NCI-H1105 (cell line): ENCODE measurements at places on chromosomes 6 and 20.

DNA sequence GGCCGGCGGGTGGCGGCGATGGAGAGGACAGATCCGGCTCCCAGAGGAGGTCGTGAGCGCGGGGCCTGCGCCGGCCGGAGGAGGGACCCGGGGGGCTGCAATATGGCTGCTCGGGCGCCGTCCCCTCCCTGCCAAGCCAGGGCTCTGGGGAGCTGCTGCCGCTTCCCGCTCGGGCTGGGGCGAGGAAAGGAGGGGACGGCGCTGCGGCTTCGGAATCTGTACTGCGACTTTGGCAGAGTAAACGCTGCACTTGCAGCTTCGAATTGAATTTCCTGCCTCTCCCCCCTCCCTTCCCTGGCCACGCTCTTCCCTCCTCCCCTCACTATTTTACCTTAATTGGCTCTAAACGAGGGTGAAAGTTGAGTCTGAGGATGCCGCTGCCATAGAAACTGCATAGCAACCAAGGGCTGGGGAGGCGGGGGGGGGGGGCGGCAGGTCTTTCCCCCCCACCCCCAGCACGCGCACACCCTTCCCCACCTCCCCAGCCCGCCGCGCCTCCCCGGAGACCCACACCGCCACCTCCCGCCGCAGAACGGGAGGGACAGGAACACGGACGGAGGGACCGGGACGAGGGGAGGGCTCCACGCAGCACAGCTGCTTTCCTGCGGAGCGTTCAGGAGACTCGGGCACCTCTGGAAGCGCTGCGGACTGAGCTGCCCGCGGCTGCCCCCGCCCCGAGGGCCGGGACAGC, 93.9 kb downstream of the RNASET2 start:
- peak; percentile 59 for DNase-seq

- DNase-seq = no peak
Observed at GRCh38 chr6:141282263-141282662, 850.5 kb upstream of the GJE1 start.

DNA sequence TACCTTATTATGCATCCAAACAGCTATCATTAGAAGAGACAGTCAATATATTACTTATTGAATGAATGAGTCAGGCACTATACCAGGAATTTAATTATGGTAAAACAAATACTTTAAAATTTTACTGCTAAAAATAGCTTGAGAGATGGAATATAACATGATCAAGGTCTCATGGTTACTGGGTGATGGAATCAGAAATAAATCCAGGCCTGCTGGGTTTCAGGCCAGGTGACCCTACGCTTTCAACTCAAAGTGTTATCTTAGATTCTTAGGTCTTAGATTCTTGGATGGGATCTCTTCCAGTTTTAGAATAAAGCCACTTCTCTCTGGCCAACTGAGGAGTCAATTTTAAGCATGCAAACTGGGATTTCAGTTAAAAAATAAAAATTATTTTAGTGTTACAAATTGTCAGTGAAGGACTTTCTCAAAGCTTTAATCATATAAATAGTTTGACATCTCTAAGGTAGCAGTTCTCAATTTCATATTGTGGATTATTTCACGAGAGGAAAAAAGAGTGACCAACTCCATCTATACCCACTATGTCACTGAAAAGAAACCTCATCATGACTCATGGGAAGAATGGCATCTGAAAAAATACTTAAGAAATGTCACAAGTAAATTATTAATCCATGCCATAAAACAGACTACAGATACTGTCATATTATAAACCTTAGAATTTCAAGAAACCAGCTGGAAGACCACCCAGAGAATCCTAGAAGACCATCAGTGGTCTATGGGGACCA, 283.4 kb upstream of the RUNX2 start:
- no peak for DNase-seq

GRCh38 chr20:19354950-19355349, 142.5 kb downstream of the SLC24A3 start:
- no peak for DNase-seq

GRCh38 chr6:112016320-112016719, 37.6 kb upstream of the CCN6 start:
- DNase-seq = no peak

DNA sequence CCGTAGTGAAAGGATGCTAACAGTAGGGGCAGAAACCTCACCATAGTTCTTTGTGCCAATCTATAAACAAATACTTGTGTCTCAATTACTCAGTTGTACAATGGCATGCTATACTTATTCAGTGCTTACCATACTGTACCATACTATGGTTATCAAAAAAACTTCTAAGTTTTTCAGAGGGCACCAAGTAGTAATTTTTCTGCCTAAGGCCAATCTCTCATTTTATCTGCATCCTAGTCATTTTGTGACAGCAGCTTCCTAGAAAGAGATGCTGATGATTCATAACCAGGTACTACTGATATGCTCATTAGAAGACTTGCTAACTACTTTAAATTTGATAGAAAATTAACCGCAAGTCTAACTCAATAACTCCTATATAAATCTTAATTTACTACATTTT, 42.9 kb downstream of the TMEM244 start:
- no peak for DNase-seq

- no peak for DNase-seq
Observed at GRCh38 chr6:127299522-127300240, 33.0 kb downstream of the RNF146 start.

DNA sequence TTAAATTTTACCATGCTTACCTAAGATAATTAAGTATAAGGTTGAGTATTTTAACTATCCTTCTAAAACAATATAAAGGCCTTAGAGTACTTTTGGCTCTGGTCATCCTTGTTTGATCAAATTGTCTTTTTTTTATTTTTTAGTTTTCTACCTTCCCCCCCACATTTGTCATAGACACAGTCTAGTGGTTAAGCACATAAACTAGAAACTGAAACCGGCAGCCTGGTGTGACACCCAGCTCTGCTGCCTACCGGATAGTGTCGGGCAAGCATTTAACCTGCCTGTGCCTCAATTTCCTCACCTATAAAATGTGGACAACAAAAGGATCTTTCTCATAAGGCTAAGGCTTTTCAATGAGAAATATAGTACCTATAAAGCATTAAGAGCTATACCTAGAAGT, 21.6 kb upstream of the TULP4 start:
- no peak for DNase-seq

DNA sequence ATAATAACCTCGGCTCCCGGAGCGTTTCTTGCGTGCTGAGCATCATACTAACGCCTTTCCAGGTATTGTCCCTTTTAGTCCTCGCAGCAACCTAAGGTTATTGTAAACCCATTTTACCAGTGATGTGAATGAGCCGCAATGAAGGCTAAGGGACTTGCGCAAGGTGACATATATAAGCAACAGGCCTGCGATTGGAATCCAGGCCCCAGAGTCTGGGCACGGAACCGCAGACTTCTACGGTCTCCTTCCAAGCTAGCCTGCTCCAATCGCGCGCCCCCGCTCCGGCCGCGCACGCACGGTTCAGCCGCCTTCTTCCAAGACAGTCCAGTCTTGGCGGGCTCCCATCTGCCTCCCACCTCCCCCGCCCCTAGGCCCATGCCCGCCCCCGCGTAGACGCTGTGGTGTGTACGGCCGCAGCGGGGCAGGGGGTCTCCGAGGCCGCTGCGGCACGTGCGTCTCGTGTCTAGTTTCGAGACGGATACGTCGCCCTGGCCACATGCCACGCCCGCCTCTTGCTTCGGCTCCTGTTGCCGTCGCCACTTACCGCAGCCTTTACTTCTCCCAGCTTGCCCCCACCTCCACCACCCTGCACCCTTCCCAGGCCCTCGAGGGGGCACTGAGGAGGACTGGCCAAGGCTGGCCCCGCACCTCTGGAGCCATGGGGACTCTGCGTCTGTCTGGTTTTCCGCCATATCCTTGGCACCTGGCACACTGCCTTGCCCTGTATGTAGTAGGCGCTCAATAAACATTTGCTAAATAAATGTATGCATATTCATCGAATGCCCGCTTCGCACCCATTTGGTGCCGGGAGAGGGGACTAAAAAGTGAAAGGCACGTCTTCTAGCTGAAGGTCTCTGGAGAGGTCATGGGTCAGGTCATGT, 855 bp upstream of the GFOD1 start:
- no peak for DNase-seq

DNA sequence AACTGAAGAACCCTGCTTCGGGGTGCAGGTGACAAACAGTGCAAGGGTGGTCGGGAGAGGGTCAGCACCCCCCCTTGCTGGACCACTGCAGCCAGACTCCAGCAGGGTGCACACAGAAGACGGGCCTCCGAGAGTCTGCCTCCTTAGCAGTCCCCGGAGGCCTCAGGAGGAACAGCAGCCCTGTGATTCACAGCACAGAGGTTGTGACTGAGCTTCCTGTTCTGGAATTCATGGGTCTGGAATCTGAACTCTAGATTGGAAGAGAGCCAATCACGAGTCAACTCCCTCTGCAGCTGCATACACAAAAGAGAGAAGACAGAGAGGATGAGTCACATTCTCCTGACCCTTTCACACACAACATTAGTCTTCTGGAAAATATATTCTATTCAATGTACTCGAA, 249.0 kb upstream of the OPRM1 start:
- DNase-seq = no peak

DNA sequence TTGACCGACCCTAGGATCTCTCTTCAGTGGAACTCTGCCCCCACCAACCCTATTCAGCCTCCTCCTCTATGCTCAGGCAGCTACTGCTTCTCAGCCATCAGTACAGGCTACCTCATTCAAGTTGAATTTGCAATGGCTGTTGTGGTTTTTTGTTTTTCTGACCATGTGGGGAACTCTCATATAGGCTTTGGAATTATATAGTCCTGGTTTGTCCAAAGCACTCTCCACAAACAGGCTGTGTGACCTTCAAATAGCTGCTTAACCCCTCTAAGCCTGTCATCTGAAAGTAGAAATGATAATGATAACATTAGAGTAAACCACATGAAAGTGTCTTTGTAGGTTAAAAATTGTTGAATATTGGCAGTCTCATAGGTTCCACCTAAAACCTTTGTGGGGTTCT, 80.3 kb downstream of the UNC5CL start:
- no peak for DNase-seq

DNA sequence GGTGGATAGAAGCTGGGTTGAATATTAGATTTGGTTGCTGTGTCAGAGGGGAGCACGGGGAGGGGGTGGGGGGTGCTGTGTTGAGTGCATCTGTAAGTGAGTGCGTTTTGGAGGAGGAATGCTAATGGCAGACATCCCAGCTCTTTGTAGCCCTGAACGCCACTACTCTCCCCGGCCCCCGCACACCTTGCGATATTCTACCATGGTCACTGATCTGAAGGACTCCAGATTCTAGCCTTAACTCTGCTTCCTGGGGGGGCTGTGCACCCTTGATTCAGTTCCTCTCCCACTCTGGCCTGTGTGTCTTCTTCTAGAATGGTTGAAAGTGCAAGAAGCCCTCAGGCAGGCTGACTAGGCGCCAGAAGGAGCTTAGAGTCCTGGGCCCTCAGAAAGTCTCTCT, 7.1 kb downstream of the GLP1R start:
- no peak for DNase-seq

GRCh38 chr20:24018796-24019195, 30.2 kb upstream of the GGTLC1 start:
- no peak for DNase-seq

- DNase-seq = no peak
Observed at GRCh38 chr20:49078310-49078709, 32.2 kb downstream of the CSE1L start.

GRCh38 chr20:24676353-24676977, 207.0 kb downstream of the SYNDIG1 start:
- no peak for DNase-seq

GRCh38 chr6:30547454-30547853, 8.8 kb downstream of the GNL1 start:
- no peak for DNase-seq

GRCh38 chr20:62709537-62709905, 885 bp downstream of the NTSR1 start:
- DNase-seq = no peak

DNA sequence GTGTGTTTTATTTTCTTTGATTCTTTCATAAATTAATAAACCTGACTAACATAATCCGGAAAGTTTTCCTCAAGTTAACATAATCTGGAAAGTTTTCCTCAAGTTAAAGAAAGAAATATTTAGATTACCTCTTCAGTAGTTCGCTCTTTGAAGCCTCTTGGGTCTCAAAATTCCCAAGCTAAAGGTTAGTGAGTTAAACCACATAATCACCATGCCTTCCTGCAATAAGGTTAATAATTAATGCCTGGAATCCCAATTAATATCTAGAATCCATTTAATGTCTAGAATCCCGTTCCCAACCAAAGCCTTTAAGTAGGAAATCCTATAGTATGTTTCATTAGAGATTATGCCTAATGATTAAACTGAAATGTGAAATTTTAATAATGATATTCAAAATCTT, 12.9 kb downstream of the DCDC2 start:
- no peak for DNase-seq

- DNase-seq = no peak
Observed at GRCh38 chr6:155505608-155505989, 50.0 kb upstream of the NOX3 start.

DNA sequence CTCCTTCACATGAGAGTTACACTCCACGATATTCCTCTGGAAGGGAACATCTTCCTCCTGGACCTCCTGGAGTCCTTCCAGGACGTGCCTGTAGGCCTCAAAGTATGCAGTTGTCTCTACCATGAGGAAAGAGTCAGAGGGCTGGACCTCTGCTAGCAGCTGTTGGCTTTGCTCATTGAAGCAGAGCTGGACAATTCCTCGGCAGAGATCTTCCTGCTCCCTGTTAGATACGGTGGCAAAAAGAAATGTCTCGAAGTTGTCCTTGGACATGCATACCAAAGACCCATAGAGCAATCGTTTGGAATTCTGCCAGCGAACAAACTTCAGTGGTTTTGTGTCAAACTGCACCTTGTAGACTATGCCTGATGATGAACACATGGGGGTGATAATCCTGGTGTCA, 7.7 kb downstream of the ZNFX1 start:
- no peak for DNase-seq

- no peak for DNase-seq
Observed at GRCh38 chr6:44942798-44943197, 385.3 kb upstream of the RUNX2 start.

GRCh38 chr6:43710576-43710975, 23.0 kb upstream of the MRPS18A start:
- DNase-seq = no peak

- DNase-seq = no peak
Observed at GRCh38 chr6:131052181-131052580, 10.9 kb downstream of the EPB41L2 start.

- DNase-seq = peak; percentile 48
Observed at GRCh38 chr6:1381481-1382330, 7.7 kb upstream of the FOXF2 start.

- no peak for DNase-seq
Observed at GRCh38 chr20:9258901-9259300, 190.0 kb downstream of the PLCB4 start.
